Forelimb muscle (tissue), 1 donor: ENCODE measurements at places on chromosomes 16 and 17.

GRCh38 chr16:1674751-1675664, 3.1 kb upstream of the JPT2 start:
- DNase-seq = no peak

GRCh38 chr16:64184156-64184555, 937.7 kb downstream of the CDH11 start:
- DNase-seq = no peak

DNA sequence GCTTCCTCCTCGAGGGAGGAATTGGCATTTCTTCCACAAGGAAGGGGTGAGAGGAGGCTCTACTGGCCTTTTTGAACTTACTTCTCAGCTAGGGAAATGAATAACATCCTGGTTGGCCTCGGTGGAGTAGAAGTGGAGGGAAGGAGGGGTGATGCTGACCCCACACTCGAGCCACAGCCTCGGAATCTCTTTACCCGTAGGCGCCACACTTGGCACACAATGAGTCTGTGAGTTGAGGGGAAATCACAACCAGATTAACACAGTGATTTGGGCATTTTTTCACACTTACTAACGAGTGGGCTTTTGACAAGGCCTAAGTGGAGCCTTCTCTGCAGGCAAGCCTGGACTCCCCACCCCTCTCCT, 47.3 kb upstream of the TBX2 start:
- DNase-seq = no peak

DNA sequence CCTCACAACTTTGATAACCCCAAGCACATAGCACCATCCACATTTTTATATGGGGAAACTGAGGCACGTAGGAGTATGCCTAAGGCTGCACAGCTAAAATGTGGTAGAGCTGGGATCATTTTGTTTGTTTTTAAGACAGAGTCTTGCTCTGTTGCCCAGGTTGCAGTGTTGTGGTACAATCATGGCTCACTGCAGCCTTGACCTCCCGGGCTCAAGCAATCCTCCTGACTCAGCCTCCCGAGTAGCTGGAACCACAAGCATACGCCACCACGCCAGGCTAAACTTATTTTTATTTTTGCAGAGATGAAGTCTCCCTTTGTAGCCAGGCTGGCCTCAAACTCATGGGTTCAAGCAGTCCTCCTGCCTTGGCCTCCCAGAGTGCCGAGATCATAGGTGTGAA, 81.0 kb upstream of the GSE1 start:
- no peak for DNase-seq

DNA sequence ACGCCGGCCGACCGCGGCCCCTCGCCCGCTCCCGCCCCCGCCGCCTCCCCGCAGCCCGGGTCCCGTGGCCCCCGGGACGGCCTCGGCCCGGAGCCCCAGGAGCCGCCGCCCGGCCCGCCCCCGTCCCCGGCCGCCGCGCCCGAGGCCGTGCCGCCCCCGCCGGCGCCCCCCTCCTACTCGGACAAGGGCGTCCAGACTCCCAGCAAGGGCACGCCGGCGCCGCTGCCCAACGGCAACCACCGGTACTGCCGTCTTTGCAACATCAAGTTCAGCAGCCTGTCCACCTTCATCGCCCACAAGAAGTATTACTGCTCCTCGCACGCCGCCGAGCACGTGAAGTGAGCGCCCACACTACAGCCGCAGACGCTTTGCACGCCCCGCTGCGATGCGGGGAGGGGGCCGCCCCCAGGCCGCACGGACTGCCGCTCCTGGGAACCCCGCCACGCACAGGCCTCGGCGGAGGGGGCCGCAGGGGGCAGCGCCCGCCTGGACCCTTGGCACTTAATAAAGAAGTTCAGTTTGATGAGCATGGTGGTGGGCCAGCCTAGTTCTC, 35.5 kb upstream of the ZC3H18 start:
- no peak for DNase-seq

DNA sequence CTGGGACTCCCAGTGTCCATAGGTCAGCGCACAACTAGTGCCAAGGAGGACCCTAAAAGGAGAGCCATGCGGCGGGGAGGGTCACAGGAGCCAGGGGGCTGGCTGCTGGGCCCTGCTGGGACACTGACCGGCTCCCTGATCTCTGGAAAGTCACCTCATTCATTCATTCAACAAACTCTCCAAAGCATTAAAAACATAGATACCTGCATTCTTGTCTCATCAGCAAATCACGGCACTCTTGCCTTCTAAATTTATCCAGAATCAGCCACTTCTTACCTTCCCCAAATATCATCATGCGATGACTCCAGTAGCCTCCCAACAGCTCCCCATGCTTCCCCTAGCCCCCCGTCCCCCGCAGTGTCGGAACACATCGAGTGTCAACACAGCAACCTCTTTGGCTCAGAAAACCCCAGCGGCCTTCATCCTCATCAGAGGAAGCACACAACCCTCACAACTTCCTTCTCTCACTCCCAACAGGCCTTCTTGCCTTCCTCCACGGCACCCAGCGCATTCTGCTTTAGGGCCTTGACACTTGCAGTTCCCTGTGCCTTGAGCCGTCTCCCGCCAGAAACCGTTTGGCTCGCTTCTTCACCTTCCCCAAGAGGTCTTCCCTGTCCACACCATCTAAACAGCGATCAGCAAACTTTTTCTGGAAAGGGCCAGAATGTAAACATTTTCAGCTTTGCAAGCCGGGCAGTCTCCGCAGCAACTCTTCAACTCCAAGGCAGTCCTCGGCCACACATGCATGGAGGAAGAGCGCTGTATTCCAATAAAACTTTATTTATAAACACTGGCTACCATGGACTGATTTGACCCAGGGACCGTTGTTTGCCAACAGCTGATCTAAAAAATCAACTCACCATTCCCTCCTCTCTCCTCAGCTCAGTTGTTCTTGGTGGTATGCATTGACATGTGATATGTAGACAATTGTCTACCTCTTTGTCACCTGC, 119.5 kb upstream of the TNRC6C start:
- DNase-seq = no peak

DNA sequence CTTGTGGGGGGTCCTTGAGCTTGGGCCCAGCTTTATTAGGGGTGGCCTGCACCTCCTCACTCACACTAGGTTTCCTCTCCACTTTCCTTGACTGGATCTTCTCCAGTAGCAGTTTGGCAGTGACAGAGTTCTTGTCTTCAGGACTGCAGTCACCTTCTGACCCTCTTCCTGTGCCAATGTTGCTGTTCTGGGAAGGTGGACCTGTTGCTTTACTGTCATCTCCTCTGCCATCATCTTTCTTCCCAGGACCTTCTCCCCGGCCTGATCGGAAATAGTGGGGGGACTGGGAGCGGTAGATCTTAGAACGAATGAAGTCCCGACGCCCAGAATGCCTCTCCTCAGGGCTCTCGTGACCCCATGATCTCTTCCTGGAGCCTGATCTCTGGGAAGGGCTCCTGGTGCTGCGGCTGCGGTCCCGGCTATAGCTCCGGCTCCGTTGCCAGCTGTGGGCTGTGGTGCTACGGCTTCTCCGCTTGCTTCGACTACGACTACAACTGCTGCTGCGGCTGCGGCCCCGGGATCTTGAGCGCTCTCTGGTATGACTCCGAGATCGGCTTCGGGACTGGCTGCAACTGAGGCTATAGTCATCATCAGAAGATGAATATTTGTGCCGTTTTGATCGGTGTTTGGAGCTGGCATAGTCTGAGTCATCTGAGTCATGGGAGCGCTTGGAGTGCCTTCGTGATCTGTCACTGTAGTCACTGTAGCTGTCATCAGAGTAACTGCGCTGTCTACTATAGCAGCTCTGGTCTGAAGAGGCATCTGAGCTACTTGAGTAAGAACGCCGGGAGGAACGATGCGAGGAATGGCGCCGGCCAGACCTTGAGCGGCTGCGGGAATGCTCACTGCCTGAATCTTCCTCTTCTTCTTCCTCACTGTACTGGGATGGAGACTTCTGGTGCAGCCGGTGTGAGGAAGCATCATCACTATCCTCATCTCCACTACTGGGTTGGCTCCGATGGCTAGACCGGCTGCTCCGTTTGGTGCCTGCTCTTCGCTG, 9.5 kb upstream of the ITGA2B start:
- no peak for DNase-seq

GRCh38 chr17:76524598-76525512, 12.7 kb downstream of the CYGB start:
- no peak for DNase-seq

- no peak for DNase-seq
Observed at GRCh38 chr17:83203472-83204221, 124.2 kb downstream of the METRNL start.

DNA sequence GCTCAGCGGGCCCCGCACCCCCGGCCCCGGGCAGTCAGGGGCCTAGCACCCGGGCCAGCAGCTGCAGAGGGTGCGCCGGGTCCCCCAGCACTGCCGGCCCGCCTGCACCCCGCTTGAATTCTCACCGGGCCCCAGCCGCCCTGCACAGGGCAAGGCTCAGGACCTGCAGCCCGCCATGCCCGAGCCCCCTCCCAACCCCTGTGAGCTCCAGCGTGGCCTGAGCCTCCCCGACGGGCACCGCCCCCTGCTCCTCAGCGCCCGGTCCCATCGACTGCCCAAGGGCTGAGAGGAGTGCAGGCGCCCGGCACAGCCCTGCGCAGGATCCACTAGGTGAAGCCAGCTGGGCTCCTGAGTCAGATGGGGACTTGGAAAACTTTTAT, 1.7 kb upstream of the BRCA1 start:
- no peak for DNase-seq

- no peak for DNase-seq
Observed at GRCh38 chr17:7557147-7557764, 1.3 kb upstream of the TNFSF13 start.

- no peak for DNase-seq
Observed at GRCh38 chr16:68426347-68426652, 22.0 kb downstream of the SMPD3 start.

- no peak for DNase-seq
Observed at GRCh38 chr16:56910654-56911539, 21.0 kb upstream of the HERPUD1 start.

GRCh38 chr17:54882371-54882770, 18.3 kb upstream of the TOM1L1 start:
- no peak for DNase-seq

DNA sequence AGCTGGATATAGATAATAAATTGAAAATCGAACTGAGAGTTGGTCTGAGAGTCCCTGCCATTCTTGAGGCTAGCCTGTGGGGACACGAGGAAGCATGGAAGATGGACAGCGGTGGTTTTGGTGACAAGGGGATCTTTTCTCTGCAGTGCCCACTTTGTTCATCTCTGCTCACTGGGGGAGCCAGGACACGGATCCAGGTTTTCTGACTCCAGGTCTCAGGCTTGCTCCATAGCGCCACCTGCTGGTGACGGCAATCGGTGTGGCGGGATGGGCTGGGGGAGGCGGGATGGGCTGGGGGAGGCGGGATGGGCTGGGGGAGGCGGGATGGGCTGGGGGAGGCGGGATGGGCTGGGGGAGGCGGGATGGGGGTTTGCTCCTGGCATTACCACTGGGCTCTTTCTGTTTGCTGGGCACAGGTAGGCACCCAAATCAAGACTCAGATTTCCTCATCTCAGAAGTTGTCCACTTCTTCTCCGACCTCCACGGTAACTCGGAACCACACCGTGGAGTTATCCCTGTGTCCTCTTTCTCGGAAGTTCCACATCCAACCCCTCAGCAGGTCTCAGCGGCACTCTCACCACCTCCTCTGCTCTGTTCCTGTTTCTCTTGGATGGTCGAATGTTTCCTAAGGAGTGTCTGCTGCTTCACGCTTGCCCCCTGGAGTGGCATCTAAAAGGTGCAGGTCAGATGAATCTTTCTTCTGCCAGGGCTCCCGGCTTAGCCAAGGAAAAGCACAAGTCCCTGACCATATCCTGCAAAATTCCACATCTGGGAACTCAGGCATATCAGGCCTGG, 142.4 kb downstream of the CYLD start:
- no peak for DNase-seq

DNA sequence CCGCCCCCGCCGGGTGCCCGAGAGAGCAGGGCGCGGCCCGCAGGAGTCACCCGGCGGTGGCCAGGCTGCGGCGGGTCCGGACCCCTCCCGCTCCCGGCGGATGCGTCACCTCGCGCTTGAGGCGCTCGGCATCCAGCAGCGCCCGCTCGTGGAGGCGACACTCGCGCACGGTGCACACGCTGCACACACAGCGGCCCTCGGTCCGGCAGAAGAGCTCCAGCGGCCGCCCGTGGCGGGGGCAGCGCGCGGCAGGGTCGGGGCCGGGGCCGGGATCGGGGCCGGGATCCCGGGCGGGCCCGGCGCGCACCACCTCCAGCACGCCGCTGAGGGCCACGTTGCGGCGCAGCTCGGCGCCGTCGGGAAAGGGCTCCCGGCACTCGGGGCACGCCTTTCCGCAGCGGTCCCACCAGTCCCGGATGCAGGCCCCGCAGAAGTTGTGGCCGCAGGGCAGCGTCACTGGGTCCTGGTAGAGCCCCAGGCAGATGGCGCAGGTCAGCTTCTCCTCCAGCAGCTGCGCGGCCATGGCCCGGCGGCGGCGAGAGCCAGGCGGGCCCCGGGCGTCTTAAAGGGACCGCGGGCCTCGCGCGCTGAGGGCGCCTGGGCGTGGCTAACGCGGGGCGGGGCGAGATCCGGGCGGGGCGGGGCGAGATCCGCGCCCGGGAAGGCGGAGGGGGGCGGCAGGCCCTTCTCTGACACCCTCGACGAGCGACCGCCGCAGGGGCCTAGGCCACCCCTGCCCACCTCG, at the start of gene TRIM65:
TRIM65 (minus strand) TSS at position 537 of the 745 bp plus-strand sequence; CDS start at position 523, 14 bp downstream.
- no peak for DNase-seq

- no peak for DNase-seq
Observed at GRCh38 chr16:80197741-80198201, 343.0 kb upstream of the DYNLRB2 start.

GRCh38 chr17:47423406-47424295, 99.9 kb downstream of the EFCAB13 start:
- no peak for DNase-seq

- DNase-seq = no peak
Observed at GRCh38 chr16:15880434-15881308, 7.7 kb downstream of the CEP20 start.

- no peak for DNase-seq
Observed at GRCh38 chr17:35584061-35584460, 3.1 kb upstream of the AP2B1 start.

- DNase-seq = no peak
Observed at GRCh38 chr16:74468807-74469525, 47.7 kb upstream of the CLEC18B start.

GRCh38 chr16:47045459-47045858, 72.0 kb upstream of the DNAJA2 start:
- no peak for DNase-seq

GRCh38 chr17:54967621-54968261, 713 bp downstream of the COX11 start:
- no peak for DNase-seq

DNA sequence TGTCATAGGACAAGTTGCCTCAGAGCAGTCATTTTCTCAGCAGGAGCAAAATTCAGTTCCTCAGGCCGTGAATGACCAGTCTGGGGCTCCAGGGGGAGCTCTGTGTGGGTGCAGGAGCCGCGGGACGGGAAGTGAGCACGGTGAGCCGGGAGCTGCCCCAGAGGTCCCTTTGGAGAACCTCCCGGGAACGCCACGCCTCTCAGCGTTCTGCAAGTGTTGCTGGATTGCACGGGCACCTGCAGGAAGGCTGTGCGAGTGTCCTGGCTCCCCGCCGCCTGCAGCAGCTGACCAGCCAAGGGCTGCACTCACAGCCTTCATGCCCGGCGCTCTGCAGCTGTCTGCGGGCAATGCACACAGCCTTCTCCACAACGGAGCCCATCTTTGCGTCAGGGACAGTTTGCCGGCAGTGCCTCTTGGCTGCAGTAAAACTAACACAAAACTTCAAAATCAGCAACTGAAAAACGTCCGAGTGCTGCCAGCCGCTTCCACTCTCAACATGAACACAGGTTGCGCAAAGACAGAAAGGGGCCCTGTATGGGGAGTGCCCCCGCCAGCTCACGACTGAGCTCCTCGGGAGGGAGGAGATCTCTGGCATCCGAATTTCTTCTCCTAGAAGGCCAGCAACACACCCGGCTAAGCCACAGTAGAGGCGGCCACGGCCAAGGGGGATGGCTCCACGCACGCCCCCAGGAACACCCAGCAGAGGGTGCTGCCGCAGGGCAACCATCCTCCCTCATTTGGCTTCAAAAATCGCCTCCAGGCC, 16.0 kb downstream of the NDUFAF8 start:
- DNase-seq = no peak
